Stimulated activated CD8-positive, alpha-beta memory T cell treated with anti-CD3 and anti-CD28 coated beads, Interleukin-7, amount 100 ng/mL, for 48 hours (primary cell): ENCODE measurements at places on chromosomes 13 and 19.

GRCh38 chr19:29006057-29006735 is 206.8 kb downstream of the UQCRFS1 start:
- DNase-seq, result no peak

GRCh38 chr13:89282241-89282640 is 1611.1 kb downstream of the SLITRK5 start:
- no peak for DNase-seq

- no peak for DNase-seq
Measured at GRCh38 chr19:43152214-43152613, 34.1 kb downstream of the PSG5 start.

DNA sequence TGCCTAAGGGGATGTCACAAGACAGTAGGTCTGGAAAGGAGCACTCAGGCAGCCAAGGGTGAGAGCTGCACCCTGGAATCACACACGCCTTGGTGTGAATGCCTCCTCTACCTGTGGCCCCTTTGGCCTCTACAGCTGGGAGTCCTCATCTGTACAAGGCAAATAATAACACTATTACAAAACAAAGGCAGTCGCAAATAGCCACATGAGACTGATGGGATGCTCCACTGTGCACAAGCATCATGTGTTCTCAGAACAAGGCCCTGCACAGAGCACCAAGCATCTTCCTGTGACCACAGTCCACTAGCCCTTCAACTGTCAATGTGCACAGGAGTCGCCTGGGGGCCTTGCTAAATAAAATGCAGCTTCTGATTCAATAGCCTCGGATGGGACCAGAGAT is 44.6 kb upstream of the HNRNPA1L2 start:
- no peak for DNase-seq
